Activated CD4-positive, alpha-beta T cell treated with anti-CD3 and anti-CD28 coated beads for 4 hours (primary cell): ENCODE measurements at places on chromosomes 5 and 9.

DNA sequence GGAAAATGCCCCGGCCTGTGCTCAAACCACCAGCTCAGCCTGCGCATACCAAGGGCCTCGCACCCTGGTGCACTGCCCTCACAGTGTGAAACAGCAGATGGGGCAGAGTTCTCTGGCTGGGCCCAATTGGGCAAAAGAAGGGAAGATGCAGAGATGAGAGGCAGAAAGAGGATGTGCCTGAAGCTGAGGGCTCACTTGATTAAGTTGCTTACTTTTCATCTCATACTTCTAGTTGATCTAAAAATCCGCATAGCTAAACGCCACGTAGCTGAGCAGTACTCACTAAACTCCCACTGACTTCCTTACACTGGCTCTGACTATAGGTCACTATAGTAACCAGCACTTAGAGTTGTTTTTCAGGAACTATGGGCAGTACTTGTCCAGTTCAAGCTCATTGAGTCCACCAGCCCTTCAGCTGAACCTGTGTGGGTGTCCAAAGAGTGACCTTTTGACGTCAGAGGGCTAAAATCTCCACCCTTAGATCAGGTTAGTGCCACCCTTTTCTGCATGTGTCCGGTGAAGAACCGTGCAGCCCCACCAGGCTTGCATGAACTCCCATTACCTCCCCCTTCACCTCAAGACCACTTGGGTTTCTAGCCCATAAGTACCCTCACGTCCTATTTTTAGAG is 215.2 kb downstream of the AUH start:
- no peak for DNase-seq

- no peak for DNase-seq
These were observed 26.1 kb downstream of the DNAI1 start for GRCh38 chr9:34484678-34485077.

- DNase-seq = no peak
These were observed 13.3 kb downstream of the PKD2L2 start for GRCh38 chr5:137902408-137903133.

DNA sequence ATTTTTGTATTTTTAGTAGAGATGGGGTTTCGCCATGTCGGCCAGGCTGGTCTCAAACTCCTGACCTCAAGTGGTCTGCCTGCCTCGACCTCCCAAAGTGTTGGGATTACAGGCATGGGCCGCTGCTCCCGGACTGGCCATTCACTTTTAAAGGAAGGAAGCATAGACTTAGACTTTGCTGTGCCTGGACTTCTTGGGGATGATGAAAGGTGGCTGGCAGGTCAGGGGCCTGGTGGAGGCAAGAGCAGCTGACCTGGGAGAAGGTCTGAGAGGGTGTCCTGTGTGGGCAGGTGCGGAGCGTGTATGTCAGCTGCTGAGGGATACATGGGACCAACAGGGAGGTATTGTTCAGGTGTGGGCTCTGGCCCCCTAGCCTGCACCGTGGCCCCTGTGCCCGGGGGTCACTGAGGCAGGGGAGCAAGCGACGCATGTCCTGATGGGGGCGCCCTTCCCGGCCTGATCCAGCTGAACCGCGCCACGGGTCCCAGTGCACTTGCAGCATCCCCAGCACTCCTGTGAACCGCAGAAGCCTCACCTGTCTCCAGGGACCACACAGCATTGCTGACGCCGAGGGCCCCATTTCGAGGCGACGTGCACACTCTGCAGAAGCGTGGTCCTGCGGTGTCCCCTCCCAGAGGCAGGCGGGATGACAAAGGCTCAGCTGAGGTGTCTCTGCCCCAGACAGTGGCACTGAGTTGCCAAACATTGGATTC is 23.1 kb downstream of the NDUFS6 start:
- no peak for DNase-seq

DNA sequence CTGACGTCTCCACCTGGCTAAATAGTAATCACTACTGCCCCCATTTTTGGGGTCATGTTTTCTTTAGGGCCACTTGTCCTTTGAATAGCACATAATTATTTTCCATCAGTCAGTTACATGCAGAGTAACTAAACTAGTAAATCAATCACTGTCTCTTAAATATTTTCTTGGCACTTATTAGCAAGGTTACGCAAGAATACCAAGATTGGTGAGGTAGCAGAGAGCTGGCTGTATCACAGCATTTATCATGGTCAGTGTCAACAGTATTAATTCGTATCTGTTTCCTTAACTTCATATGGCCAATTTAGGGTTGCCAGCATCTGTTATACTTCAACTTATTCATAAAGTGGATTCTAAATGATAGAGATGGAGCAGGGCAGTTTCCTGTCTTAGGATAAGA is 346.8 kb upstream of the FAM174A start:
- DNase-seq = no peak

DNA sequence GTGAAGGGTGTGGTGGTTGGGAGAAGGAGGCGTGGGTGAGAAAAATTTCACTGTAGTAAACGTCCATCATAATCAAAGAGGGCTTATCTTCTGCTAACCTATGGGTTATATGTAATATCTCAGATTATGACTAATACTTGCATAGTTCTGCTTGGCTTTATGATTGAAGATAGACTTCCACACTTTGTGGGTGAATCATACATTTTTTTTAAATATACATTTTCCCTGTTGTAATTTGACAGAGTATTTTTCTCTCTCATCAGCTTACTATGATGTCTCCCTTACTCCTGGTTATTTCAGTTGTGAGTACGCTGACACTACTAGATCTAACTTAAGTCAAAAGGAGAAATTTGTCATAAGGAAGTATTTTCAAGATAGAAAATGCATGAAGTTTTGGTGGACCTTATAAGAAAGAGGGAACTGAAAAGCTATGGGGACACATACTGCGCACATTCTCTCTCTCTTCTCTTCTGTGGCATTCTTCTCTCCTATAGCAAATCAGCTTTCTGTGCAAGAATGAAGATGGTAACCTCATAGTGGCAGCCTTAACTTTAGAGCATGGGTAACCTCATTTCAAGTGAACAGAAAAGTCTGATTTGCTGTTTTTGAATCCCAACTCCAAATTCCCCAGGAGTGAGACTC is 4.9 kb upstream of the JAK2 start:
- DNase-seq = no peak

- DNase-seq = no peak
These were observed 369.5 kb downstream of the ARL15 start for GRCh38 chr5:53940921-53941320.

DNA sequence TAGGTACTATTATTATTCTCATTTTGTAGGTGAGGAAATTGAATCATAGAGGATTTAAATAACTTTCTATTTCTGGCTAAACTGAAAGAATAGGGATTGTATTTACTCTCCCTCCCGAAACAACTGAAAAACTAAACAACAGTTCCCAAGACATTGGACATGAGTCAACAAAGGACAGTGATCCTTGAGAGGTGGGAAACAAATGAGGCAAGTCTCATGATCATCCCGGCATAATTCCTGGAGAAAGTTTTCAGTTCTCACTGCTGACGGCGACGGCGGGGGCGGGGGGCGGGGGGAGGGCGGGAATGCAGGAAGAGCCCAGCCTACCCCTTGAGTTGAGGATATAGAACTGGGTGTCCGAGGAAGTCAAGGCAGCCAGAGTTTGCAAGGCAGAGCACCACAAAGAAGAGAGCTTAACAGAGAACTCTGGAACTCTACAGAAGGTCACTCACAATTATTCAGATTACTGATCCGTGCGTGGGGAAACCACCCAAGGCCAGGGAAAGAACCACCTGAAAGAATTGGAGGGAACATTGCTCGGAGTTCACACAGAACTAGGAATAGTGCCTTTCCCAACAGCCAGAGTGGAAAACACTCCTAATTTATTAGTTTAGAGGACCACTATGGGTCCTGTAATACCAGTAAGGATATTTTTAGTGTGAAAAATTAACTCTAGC is 27.4 kb upstream of the WHRN start:
- no peak for DNase-seq

DNA sequence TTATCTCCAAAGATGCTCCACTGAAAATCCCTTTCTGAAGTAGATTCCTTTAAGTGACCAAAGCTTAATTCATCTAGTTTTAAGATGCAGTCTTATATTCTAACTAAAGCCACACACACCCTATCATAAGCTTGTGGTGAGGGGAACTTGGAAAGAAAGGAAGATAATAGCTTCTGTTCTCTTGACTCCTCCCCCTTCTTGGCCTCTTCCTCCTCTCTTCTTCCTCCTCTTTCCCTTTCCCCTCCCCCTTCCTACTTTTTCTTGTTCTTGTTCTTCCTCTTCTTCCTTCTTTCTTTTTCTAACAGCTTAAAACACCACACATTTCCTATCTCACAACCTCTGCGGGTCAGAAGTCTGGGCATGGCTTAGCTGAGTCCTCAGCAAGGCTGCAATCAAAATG is 23.5 kb downstream of the IL7R start:
- DNase-seq = no peak

- DNase-seq = no peak
These were observed 280.2 kb downstream of the CDH12 start for GRCh38 chr5:22572941-22573340.

DNA sequence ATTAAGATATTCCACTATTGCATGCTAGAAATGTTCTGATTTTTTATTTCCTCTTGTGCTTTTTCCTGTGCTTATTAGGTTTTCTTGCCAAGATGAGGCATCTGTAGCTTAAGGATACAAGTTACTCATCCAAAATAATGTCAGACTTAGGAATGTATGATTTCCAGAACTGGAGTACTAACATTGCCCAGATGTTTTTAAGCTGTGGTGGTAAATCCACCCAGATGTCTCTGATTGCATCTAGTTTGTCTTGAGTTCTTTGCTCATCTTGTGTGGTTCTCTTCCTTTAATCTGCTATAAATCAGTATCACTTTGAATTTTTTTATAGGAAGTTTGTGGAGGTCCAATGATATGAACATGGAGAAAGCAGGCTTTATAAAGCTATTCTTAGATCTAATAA is 337.5 kb upstream of the ZNF608 start:
- DNase-seq = no peak

GRCh38 chr5:7261049-7261448 is 134.9 kb upstream of the ADCY2 start:
- no peak for DNase-seq

GRCh38 chr9:96514800-96515158 is 64.8 kb downstream of the HABP4 start:
- DNase-seq = no peak

DNA sequence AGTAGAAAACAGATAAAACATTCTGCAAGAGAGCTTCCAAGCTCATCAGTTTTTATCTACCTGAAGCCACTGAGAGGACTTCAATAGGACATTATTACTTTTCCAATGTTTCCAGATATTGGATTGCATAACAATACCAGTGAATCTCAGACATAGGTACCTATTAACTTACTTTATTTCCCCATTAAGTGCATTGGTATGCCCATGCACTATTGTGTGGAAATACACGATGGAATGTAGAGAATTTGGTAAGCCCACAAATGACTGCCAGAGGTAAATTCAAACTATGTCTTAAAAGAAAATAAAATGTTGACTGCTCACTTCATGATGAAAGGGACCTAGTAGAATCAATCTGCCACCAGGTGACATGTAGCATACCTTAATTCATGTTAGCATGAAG is 48.1 kb upstream of the PRR16 start:
- no peak for DNase-seq

GRCh38 chr9:98409719-98410118 is 154.3 kb upstream of the TBC1D2 start:
- no peak for DNase-seq

DNA sequence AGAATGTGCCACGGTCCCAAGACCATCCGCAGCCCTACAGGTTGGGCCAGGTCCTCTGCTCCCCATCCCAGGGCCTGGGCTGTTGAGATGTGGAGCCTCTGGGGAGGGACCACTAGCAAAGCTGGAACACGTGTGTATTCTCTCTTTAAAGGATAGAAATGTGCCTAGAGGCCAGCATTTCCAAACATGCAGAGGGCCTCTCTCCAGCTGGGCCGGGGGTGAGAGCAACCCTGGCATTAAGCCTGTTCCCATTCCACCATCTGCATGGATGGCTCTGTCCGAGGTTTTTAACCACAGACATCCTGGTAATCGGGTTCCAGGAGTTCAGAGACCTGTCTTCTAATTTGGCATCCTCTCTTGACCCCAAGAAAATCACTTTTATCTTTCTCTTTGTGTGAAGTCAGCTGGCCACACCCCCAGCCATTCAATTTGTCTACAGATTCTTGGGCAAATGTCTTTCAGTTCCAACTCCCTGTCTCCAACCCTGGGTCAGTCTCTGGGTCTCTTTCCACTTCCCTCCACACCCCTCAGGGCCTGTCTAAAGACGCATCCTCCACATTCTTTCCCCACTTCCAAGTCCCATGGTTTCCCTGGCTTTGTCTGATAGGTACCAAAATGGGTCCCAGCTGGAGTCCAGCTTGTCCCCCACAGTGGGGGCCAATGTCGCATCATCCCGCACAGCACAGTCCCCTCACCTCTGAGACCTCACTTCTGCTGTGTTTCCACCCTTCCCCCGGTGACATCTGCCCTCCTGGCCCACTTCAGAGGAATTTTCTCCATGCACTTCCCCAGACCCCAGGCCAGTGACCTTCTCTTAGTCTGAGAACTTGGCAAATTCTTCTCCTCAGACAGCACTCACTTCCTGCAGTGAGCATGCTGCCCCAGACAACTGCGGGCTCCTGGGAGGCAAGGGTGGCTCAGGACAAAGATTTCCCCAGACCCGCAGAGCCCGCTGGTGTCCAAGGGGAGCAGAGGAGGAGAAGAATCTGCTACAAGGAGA is 56.8 kb downstream of the PTPDC1 start:
- no peak for DNase-seq

DNA sequence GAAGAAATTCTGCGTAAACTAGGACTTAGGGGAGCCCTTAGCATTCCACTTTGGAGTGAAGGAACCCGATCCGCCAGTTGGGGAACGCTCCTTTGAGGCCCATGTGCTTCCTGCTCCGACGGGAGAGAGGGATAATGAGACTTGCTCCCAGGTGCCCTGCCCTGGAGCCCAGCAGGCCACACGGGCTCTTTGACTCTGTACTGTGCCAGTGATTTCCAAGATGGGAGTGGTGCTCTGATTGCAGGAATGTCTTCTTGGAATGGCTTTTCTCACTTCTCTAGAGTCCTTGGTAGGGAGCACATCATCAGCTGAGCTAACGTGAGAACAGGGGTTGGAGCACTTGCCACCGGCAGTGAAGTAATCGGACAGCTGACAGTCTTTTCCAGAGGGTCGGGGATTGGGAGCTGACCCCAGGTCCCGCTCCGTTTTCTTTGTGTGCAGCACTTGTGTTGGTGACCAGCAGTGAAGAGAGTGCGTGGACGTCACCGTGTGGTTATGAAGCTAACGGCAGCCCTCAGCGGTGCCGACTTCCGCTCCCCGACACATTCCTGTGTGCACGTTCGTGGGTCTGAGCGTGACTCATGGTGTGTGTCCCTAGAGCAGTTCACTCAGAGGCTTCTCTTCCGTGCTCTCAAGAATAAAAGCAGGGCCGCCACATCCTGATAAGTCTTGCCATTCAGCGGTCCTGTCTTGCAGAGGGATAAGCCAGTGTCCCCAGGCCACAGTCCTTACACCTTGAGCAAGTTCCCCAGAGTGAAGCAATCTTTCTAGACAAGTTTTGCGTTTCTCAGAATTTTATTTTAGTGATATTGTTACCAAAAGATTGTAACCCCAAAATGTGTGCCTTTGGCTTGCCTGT is 25.6 kb downstream of the ABL1 start:
- DNase-seq = no peak

- DNase-seq = no peak
These were observed 47.7 kb upstream of the BOD1 start for GRCh38 chr5:173664154-173664526.
